ENCODE measurements at places on chromosomes 3 and 15.

DNA sequence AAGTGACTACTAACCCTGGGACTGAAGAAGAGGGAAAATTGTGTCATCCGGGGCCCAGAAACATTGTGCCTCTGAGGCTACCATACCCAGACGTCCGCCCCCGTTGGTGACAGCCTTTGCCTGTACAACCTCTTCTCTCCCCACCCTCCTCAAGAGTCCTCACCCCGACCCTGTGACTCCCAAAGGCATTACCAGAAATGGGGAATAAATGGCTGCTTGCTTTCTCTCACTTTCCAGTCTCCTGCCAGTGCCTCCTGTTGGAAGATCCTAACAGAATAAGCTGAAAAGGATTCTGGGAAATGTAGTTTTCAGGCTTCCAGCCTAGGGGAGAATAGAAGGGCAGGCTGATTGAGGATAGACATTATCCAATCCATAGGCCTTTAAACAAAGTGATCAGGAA, 30.8 kb upstream of the SLC25A36 start:
- DNase-seq, result no peak

GRCh38 chr3:121757087-121757811, 7.7 kb upstream of the GOLGB1 start:
- DNase-seq, result no peak

GRCh38 chr3:191051037-191051436, 148.0 kb upstream of the OSTN start:
- DNase-seq, result peak; percentile 35

GRCh38 chr3:170741756-170742529, 128.1 kb downstream of the RPL22L1 start:
- DNase-seq, result no peak
